Hematopoietic multipotent progenitor cell treated with erythropoietin and hydrocortisone succinate and interleukin-3 and kit ligand, for 4 days (in vitro differentiated cells): ENCODE measurements at places on chromosomes 4 and X.

DNA sequence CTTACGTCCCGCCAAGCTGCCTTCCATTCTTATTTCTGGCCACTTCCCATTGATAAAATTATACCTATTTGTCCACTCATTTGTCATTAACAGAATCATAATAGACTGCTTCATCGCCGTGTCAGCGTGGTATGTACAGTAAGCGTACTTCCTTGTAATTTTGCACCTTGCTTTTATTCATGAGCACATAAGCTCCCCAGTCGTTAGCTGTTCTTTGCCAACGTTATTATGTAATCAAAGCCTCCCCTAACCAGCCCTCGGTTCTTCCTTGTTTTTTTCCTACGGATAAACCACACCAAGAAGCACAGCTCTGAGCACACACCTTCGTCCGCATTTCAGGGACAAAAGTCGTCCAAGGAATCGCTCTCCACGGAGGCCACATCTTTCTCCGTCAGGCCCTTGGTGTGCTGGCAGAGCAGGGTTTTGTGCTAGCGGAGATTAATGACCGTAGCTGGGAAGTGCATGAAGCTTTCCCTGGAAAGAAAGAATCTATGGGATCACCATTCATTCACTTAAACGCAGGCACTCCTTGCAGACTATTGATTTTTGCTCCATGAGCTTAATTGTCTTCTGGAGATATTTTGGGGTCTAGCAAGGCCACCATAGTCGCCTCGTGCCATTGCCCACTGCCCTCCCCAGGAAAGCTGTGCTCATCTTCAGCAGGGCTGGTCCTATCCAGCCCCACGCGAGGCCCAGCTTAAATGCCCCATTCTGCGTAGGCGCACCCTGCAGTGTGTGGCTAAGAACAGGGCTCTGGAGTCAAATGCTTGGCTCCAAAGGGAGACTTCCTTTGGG, 200.9 kb upstream of the PSAPL1 start:
- DNase-seq: no peak

DNA sequence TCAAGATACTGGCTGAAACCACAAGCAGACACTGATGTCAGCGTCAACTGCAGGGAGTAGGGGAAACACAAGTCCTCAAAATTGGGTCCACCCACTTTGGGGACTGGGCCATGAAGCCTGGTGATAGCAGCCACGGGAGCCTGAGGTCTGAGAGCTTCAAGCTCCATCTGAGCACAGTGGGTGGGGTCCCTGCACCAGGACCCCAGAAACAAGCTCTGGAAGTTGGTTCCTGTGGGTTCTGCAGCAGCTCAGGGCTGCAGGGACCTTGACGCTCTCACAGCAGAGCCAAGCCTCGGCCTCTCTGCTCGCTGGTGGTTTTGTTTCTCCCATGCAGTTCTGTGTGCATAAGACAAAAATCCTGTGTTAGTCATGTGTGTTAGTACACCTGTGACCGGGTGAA, 54.5 kb downstream of the CPLX1 start:
- DNase-seq: no peak

GRCh38 chr4:152459326-152459725, 76.6 kb downstream of the FBXW7 start:
- no peak for DNase-seq

- DNase-seq: no peak
These were observed 287.6 kb upstream of the TAPT1 start for GRCh38 chr4:16513876-16514275.

DNA sequence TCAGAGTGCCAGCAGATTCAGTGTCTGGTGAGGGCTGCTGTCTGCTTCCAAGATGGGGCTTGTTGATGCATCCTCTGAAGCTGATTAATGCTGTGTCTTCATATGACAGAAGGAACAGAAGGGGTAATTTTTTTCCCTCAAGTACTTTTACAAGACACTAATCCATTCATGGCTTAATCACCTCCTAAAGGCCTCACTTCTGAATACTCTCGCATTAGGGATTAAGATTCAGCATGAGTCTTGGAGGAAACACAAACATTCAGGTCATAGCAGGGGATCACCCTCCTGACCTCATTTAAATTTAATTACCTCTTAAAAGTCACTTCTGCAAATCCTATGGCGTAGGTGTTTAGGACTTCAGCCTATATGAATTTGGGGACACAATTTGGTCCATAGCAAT, 1145.5 kb upstream of the PCDH10 start:
- no peak for DNase-seq

GRCh38 chr4:153476829-153477574, 10.8 kb downstream of the TMEM131L start:
- DNase-seq: no peak

- peak; percentile 33 for DNase-seq
These were observed 72.1 kb upstream of the IGFBP7 start for GRCh38 chr4:57182132-57182874.

GRCh38 chrX:69158166-69158980, 6.9 kb downstream of the PJA1 start:
- peak; percentile 75 for DNase-seq

GRCh38 chrX:27519226-27519625, 56.1 kb upstream of the PPP4R3C start:
- no peak for DNase-seq

- DNase-seq: no peak
These were observed 43.0 kb downstream of the PDHA1 start for GRCh38 chrX:19386679-19387078.

GRCh38 chrX:44349561-44349960, 6.1 kb upstream of the EFHC2 start:
- DNase-seq: peak; percentile 6

- DNase-seq: peak; percentile 35
These were observed 513 bp downstream of the NHSL2 start for GRCh38 chrX:71910986-71911730.

DNA sequence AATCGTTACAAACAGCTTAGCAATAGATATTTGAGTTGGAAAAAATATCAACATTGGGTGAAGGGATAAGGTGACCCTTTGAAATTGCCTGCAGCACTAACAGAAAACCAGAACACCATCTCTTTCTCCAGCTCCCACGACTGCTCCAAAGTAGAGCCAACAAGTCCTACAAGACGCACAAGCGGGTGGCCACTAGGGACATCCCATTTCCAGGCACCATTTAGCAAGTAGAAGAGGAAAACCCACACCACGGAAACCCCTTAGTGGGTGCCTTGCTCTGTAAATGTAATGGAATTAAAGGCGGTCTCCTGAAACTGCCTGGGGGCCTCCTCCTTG, 1.9 kb downstream of the ARHGAP6 start:
- DNase-seq: no peak

- DNase-seq: no peak
These were observed 5.4 kb upstream of the CCSER1 start for GRCh38 chr4:90121676-90122354.

- DNase-seq: no peak
These were observed 1273.0 kb downstream of the RAPGEF2 start for GRCh38 chr4:160375772-160376452.

DNA sequence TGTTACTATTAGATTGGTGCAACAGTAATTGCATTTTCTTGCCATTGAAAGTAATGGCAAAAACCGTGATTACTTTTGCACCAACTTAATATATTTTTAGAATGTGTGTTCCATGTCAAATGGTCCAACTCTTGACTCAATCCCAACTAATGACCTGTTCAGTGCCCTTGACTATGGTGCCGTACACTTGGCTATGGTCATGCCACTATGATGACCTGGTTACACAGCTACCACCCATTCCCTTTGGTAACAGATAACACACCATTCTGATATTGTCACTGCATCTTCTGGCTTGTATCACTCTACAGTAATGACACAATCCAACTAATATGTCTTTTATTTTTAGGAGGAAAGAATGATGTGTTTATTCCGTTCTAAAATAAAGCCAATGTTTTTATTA, 469.4 kb downstream of the DMD start:
- no peak for DNase-seq

DNA sequence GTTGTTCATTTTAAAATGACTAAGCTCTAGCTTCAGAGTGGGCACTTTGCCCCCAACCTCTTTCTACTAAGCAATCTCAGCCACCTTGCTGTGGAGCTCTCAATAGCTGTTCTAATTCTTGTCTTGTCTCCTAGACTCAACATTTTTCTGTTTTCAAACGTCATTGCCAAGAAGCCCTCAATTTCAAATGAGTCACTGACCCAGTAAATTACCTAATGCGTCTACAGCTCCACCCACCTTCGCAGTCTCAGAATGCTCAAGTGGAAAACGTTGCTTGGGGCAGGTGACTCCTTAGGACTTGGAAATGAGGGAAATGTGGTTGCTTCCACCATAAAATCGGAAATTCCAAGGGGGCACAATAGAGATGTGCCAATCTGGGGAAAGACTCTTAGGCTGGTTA, 59.0 kb downstream of the ING2 start:
- no peak for DNase-seq

- DNase-seq: peak; percentile 58
These were observed 2.3 kb downstream of the HNRNPD start for GRCh38 chr4:82371497-82371896.

DNA sequence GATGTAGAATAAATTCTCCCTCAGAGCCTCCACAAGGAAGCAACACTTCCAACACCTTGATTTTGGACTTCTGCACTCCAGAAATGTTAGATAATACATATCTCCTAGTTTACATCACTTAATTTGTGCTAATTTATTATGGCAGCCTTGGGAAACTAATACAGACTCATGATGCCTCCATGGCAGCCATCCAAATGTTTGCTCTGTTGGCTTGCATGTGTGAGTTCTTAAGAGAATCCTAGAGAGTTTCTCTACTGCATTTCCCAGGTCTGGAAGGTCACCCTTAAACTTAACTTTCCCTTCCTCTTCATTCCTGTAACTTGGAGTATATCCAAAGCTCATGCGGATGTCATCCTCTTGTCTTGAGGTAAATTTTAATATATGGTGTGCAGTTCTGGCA, 956.1 kb downstream of the ADGRL3 start:
- DNase-seq: no peak

- DNase-seq: no peak
These were observed 459.4 kb upstream of the LCORL start for GRCh38 chr4:18480928-18481327.

DNA sequence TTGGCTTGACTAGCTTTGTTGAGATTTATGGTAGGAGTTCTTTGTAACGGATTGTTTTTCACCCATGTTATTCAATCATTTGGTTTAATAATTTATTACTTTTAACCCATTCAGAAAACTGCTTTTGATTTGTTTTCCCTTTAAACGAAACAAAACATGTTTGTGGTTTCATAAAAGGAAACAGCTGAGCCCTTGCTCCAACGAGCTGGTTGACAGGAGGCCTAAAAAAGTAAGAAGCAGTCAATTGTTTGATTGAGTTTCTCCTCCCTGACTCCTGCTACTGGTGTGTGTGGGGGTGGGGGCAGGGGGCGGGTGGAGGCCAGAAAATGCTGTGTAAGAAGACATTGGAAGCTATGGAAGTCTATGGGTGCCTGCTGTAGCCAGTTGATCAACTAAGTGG, 102.8 kb downstream of the CHRDL1 start:
- DNase-seq: peak; percentile 2

DNA sequence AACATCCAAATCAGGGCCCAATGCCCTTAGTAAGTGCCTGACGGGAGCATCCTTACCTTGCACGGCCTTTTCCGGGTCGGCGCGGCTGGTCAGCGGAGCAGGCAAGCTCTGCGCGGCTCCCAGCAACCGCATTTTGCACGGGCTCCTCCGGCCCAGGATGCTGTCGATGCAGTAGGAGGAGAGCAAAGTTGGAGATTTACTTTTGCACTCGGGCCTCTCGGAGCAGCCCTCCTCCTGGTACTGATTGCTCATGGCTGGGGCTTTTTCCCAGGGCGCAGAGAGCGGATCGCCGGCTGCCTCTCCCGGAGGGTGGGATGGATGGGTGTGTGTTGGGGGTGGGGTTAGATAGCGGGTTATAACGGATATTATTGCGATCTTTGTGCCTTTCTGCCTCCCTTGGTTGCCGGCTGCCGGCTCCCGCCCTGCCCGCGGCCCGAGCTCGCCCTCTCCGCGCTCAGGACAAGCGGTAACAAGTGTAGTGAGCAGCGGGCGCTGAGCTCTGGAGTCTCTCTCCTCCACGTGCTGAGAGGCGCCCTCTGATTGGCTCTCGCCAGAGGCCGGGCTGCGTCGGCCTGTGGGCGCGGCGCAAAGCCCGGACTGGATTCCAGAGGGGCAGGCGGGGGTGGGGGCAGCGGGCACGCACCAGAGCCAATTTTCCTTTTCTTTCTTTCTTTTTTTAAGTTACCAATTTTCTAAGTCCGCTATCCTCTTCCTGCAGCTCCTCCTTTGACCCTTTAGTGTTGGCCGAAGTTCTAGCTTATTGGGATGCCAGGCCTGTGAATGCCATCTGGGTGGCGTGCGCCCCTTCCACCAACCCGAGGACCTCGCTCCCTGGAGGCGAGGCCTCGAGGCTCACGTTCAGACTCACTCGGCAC, at the start of gene ARX:
TSS of gene ARX (minus strand) at position 480 of the 875 bp plus-strand sequence. CDS start at position 252, 228 bp downstream.
- DNase-seq: peak; percentile 79

DNA sequence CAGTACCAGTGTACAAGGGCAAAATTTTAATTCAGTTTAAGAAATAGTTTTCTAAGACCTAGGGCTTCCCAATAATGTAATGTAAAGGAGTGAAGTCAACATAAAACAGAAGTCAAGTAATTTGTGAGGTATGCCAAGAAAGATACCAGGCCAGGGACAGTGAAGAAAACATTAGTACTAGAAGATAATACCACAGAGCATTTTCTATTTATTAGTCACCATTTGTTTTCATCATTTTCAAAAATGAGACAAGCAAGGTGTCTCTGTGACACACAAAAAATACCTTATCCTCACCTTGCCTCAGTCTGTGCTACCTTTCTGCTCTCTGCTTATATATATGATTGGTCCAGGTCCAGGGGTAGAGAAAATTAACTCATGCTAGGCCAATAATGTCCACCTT, 46.8 kb downstream of the VEGFC start:
- DNase-seq: no peak

- no peak for DNase-seq
These were observed 81.8 kb downstream of the ASB9 start for GRCh38 chrX:15188039-15188438.

DNA sequence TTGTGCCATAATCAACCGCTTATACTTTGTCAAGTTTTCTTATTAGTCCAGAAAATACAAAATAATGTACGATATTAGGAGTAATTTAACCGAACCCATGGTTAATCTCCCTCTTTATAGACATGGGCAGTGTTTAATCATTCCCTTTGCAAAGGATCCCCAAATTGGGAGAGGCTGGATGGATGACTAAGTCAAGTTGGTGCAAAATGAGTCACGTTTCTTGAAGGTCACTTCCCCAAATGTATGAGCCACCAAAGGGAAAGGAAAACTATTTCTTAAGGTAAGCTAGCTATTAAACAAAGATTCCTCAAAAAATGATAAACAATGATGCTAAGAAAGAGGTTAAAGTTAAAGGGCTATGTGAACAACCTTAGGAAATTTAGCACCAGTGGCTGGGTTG, 17.5 kb downstream of the MAML3 start:
- DNase-seq: no peak

GRCh38 chr4:118772767-118773428, 63.0 kb downstream of the SEC24D start:
- no peak for DNase-seq

DNA sequence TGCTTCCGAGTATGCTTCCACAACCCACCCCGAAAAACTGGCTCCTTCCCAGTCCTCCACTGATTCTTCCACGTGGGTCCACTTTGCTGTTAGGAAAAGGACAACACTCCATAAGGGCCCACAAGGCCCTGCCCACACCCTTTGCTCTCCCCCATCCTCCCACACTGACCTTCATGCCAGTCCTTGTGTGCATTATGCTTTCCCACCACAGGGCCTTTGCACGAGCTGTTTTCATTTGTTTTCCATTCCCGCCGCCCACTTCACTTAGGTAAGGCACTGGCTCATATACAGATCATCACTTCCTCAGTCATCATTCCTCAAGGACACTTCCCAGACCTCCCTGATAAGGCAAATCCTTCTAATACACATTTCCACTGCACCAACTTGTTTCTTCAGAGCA, 16.8 kb upstream of the SEL1L3 start:
- no peak for DNase-seq

- peak; percentile 8 for DNase-seq
These were observed 408.6 kb upstream of the ACTRT1 start for GRCh38 chrX:128460835-128461234.
